T-helper 17 cell (primary cell): ENCODE measurements at places on chromosomes 12 and 14.

GRCh38 chr14:47252802-47253201, 422.6 kb downstream of the MDGA2 start:
- no peak overlapping the region for H3K4me3 ChIP-seq
- H3K4me1 ChIP-seq: no peaks in the 10 kb centered on the region
- no peaks in the 10 kb centered on the region for H3K36me3 ChIP-seq

- H3K27ac ChIP-seq: no peak overlapping the region
- H3K36me3 ChIP-seq: no peaks in the 10 kb centered on the region
- H3K27me3 ChIP-seq: no peaks in the 10 kb centered on the region
- H3K4me3 ChIP-seq: peak overlapping the region; percentile 39
- no peak for DNase-seq
- H3K4me1 ChIP-seq: peaks cover 17% of the 10 kb centered on the region
Measured at GRCh38 chr12:123115409-123116121, 35.3 kb downstream of the PITPNM2 start.

DNA sequence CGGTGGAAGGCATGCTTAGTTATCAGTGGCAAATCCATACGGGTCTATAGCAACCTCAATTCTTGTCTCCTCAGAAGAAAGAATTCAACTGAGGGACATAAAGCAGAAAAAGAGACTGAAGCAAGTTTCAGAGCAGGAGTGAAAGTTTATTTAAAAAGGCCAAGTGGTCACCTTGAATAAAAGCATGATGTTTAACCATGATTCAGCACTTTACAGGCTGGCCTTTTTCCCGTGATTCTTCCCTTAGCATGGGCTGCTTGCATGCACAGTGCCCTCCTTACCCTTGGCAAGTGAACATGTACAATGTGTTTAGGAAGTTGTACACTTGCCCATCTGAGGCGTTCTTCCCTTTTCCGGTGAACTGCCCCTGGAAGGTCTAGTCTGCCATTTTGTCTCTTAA, 225.3 kb downstream of the ATP23 start:
- H3K27ac ChIP-seq: no peak overlapping the region
- no peaks in the 10 kb centered on the region for H3K4me1 ChIP-seq
- peaks cover 33% of the 10 kb centered on the region for H3K27me3 ChIP-seq
- no peak overlapping the region for H3K4me3 ChIP-seq
- H3K36me3 ChIP-seq: no peaks in the 10 kb centered on the region

DNA sequence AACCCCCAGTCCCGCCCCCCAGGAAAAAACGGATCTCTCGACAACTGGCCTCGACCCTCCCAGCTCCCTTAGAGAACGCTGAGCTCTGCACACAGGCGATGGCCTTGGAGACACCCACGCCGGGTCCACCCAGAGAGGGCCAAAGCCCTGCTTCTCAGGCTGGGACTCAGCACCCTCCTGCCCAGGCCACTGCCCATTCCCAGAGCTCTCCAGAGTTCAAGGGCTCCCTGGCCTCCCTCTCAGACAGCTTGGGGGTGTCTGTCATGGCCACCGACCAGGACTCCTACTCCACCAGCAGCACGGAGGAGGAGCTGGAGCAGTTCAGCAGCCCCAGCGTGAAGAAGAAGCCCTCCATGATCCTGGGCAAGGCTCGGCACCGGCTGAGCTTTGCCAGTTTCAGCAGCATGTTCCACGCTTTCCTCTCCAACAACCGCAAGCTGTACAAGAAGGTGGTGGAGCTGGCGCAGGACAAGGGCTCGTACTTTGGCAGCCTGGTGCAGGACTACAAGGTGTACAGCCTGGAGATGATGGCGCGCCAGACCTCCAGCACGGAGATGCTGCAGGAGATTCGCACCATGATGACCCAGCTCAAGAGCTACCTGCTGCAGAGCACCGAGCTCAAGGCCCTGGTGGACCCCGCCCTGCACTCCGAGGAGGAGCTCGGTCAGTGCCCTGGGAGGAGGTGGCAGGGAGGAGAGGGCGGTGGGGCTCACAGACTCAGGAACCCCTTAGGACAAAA, 95.8 kb downstream of the LGMN start:
- H3K4me1 ChIP-seq: peaks cover 62% of the 10 kb centered on the region
- no peaks in the 10 kb centered on the region for H3K27me3 ChIP-seq
- DNase-seq: no peak
- peak overlapping the region; percentile 96 for H3K4me3 ChIP-seq
